ENCODE measurements at places on chromosomes 7 and 10. TPM values are rescaled to one million over a fixed set of nuclear protein-coding genes. Genes with fewer than 3 reads are reported as not detected.

TSPAN14 gene
- total RNA-seq, result 51.0 TPM

LRRC18 gene
- total RNA-seq, result not detected

MMRN2 gene
- 38.6 TPM for total RNA-seq

CC2D2B gene
- total RNA-seq, result 1.0 TPM

KLF14 gene
- total RNA-seq, result not detected

ENTPD1 gene
- 18.5 TPM for total RNA-seq

ACTL6B gene
- total RNA-seq, result not detected

RELN gene
- 3.6 TPM for total RNA-seq

CCAR1 gene
- 30.5 TPM for total RNA-seq

CARD11 gene
- total RNA-seq, result 0.42 TPM

DPP6 gene
- 0.56 TPM for total RNA-seq

CRYGN gene
- total RNA-seq, result 0.24 TPM

UMAD1 gene
- total RNA-seq, result 11.1 TPM

SORCS1 gene
- 4.2 TPM for total RNA-seq

MAP3K8 gene
- 13.1 TPM for total RNA-seq

GUSB gene
- total RNA-seq, result 25.8 TPM

EEPD1 gene
- total RNA-seq, result 10.8 TPM

UBE2D4 gene
- total RNA-seq, result 40.7 TPM

INA gene
- not detected for total RNA-seq

PRKCQ gene
- 0.34 TPM for total RNA-seq

GPR146 gene
- total RNA-seq, result 17.7 TPM

OR6V1 gene
- total RNA-seq, result not detected

VWDE gene
- 8.8 TPM for total RNA-seq

NPTX2 gene
- 2.0 TPM for total RNA-seq

SPDYE2B gene
- not detected for total RNA-seq

GRID2IP gene
- not detected for total RNA-seq

SPDYE9 gene
- total RNA-seq, result not detected

SNX13 gene
- 46.4 TPM for total RNA-seq

RTKN2 gene
- not detected for total RNA-seq

TMEM243 gene
- total RNA-seq, result 12.2 TPM

CTAGE4 gene
- 1.3 TPM for total RNA-seq

TLL2 gene
- 11.5 TPM for total RNA-seq

AMZ1 gene
- total RNA-seq, result 0.34 TPM

PROSER2 gene
- 2.9 TPM for total RNA-seq

UCMA gene
- not detected for total RNA-seq

GBX1 gene
- total RNA-seq, result not detected

RADIL gene
- total RNA-seq, result 6.8 TPM

NRCAM gene
- 0.47 TPM for total RNA-seq

LIPF gene
- total RNA-seq, result not detected

KLHDC10 gene
- total RNA-seq, result 23.8 TPM

Measured in left cardiac atrium (tissue), 4 donors.